Naive thymus-derived CD8-positive, alpha-beta T cell (primary cell): ENCODE measurements at places on chromosomes 12 and 14.

DNA sequence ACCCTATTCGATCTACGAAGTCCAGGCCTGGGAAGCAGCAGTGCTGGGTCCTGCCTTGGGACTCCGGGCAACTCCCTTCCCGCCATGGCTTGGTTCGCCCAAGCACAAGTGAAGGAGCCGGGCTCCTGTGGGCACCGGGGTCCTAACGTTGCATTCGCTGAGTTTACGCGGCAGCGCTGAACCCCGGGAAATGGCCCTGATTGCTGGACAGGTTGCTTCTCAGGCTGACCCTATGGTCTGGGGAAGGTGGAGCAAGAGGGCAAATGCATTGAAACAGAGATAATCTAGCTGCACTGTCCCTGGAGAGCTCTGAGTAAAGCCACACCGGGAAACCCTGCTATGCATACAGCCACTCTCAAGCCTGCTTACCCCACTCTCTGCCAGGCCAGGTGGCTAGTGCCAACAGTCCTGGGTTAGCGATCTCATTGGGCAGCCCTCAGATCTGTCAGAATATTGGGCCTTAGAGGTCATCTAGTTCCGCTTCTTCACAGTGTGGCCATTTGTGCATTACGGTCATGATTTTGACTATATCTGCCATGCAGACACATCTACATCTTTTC is 11.3 kb downstream of the SYNE3 start:
- DNase-seq: no peak

- DNase-seq: no peak
These were observed 43.1 kb downstream of the GPHB5 start for GRCh38 chr14:63275611-63276010.

DNA sequence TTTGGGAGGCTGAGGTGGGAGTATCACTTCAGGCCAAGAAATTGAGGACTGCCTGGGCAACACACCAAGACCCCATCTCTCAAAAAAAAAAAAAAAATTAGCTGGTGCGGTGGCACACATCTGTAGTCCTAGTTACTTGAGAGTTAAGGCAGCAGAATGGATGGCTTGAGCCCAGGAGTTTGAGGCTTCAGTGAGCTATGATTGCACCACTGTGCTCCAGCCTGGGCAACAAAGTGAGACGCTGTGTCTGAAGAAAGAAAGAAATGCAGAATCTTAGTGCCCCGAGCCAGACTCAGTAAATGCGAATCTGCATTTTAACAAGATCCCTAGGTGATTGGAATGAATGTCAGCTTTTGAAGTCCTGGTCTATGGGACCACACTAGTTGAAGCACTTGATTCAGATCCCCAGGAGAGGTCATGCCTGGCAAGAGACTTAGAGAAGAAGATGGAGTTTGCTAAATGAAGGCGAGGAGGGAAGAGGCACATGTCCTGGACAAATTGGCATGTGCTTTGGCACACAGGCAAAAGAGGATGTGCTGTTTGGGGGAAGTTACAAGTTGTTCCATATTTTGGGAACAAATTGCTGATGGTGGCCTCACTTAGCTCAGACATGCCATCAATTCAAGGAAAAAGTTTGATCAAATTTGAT is 56.6 kb downstream of the DRAM1 start:
- no peak for DNase-seq

DNA sequence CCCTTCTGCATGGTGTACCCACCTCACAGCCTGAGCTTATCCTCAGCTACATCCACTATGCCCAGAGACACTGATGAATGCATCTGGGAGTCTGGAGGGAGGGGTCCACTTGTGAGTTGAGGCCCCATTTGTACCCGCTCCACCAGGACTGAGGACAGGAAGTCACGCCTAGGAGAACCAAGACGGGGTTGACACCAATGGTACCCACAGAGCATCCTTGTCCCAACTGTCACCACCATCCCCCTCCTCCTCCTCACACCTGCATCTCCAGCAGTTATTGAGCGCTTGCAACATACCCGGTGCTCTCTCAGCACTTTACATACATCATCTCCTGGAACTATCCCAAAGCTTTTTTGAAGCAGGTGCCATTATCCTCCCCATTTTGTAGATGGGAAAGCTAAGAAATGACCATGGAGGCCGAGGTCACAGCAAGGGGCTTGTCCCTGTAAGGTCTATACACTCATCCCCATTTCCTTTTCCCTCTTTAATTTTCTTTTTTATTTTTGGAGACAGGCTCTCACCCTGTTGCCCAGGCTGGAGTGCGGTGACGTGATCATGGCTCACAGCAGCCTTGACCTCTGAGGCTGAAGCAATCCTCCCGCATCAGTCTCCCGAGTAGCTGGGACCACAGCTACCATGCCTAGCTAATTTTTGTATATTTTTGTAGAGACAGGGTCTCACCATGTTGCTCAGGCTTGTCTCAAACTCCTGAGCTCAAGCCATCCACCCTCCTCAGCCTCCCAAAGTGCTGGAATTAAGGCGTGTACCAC is 31.7 kb downstream of the DGLUCY start:
- DNase-seq: no peak

DNA sequence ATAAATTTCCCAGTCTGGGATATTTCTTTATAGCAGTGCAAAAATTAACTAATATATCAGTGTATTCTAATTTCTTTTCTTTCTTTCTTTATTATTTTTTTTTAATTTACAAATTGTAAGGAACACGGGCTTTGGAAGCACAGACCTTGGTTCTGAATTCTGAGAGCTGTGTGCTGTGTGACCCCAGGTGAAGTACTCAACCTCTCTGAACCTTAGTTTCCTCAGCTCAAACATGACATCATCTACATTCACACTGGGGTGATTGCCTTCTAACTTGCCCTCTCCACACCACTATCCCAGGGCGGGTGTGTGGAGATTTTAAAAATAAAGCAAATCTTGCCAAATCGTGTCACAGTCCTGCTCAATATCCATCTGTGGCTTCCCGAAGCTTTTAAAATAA is 282.8 kb downstream of the C12orf75 start:
- DNase-seq: no peak
